T-helper 2 cell (primary cell): ENCODE measurements at places on chromosomes 12 and 14.

GRCh38 chr12:32260696-32261095 is 138.7 kb upstream of the FGD4 start:
- DNase-seq, result no peak

DNA sequence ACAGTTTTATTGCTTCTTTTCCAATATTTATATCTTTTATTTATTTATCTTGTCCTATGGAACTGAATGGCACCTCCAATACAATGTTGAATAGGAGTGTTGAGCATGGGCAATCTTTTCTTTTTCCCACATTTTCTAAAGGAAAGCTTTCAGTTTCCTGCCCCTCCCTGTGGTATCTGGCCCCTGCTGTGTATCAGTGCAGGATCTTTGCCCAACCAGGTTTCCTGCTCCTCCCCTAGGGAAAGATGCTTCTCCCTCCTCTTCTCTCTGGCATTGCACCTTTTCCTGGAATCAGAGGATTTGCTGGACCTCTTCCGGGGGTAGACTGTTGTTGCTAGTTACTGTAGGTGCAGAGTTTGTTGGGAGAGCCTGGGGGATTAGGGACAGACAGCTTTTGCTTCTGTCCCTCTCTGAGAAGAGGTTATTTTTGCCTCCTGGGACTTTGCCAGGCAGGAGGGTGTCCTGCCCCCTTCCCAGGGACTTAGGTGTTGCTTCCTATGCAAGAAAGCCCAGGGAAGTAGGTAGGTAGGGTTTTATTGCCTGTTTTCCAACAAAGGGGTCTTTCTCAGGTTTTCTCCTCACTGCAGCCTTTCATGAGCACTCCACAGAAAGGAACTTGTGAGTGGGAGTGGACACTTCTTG is 67.6 kb downstream of the POLR3B start:
- DNase-seq, result no peak

- no peak for DNase-seq
These were observed 31.6 kb downstream of the TBC1D15 start for GRCh38 chr12:71871116-71871515.

DNA sequence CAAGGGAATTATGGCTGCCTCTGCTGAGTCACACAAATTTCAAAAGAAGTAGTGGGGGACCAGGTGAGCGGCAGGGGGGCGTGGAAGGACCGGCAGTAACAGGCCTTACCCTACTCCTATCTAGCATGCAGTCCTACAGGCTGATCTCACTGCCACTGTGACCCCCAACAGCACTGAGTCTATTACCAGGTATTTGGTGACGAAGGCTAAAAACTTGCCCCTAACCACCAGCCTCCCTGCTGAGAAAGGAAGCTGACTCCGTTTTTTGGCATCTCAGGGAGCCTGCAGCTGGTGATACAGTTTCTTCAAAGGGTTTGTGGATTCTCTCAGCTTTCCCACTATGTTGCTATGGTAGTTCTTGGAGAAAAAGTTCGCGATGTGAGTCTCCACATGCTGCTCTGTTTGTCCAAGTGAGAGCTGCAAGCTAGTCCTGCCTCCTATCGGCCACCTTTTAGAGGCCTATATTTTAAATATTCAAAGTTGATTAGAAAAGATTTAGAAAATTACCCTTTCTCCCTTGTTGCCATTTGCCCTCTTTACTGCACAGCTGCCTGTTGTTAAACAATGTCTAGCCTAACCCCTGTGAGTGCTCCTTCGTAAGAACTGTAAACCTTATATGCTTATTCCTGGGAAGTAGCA is 57.1 kb upstream of the SLCO1B1 start:
- DNase-seq, result no peak

DNA sequence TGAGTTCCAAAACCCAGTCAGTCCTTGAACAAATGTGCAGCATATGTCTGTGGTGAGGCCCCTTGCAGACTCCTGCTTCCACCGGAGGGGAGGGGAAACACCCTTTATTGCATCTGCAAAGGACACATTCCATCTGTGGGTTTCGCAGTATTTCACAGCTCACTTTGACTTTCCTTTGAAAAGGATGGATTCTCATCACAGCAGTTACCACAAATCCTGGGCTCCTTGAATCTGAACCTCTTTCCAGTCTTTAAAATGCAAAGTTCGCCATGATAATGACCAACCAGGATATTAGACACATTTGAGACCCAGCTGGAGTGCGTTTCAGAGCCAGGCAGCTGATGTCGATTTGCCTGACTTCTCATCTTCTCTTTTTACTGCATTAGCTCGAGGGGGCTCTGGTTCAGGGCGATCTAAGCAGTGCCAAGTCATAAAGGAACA is 242.4 kb downstream of the SLC15A4 start:
- DNase-seq, result no peak

GRCh38 chr14:51185180-51185579 is 54.9 kb upstream of the TMX1 start:
- DNase-seq, result no peak

- no peak for DNase-seq
These were observed 101.3 kb downstream of the TGFB3 start for GRCh38 chr14:75880512-75880911.

DNA sequence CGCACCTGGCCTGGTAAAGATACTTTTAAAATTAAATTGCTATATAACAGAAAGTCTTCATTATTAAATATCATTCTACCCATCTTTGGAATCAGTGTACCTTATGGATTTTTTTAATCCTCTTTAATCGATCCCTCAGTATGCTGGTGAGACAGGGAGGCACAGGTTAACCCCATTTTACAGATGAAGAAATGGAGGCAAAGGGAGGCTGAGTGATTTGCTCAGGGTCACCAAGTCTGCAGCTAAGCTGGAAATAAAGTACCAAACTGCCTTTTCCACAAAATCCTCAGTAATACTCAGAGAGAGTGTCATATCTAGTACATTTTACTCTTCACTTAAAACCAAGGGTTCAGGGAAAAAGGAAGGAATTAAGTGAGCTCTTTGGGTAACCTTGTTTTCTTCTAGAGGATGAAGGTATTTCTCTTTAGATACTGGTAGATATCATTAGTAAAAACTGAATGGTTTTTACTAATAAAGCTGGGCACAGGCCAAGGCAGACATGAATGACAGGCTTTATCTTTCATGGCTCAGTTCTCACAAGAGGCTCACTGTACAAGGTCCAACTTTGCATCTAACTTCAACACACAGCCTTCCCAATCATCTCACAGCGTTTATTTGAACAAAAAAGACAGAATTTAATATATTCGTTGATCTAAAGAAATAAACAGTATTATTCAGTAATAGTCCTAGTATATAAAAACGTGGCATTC is 35.3 kb upstream of the TTC7B start:
- DNase-seq, result no peak

- no peak for DNase-seq
These were observed 8.5 kb upstream of the PLEKHH1 start for GRCh38 chr14:67524634-67524963.

DNA sequence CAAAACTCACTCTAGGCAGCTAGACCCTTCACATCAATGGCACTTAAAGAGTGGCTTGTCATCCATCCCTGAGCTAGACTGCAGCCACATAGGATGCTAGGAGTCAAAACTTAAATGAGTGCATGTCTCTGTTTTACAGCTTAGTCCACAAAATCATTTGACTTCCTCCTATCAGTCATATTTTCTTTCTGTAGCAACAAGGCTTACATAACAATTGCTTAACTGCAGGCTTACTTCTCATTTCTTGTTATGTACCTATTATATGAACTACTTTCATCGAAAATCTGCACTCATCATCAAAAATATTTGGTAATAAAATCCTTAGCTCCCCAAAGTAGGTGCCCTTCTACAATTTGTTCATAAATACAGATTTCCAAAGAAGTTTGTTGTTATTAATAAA is 30.1 kb downstream of the CLEC1A start:
- DNase-seq, result no peak

GRCh38 chr12:12562016-12562483 is 613 bp downstream of the DUSP16 start:
- DNase-seq, result peak; percentile 24
